Upper lobe of left lung (tissue), 6 donors: ENCODE measurements at places on chromosomes 3 and 15. TPM values are rescaled to one million over a fixed set of nuclear protein-coding genes. Genes with fewer than 3 reads are reported as not detected.

Gene P2RY1
- total RNA-seq: 13.4 TPM

GRCh38 chr3:140898340-140899180 lies 43.1 kb upstream of the SLC25A36 start:
- DNase-seq: no peak
- H3K4me1 ChIP-seq: no peaks in the 10 kb centered on the region
- H3K36me3 ChIP-seq: no peaks in the 10 kb centered on the region
- no peak overlapping the region for H3K27ac ChIP-seq

DNA sequence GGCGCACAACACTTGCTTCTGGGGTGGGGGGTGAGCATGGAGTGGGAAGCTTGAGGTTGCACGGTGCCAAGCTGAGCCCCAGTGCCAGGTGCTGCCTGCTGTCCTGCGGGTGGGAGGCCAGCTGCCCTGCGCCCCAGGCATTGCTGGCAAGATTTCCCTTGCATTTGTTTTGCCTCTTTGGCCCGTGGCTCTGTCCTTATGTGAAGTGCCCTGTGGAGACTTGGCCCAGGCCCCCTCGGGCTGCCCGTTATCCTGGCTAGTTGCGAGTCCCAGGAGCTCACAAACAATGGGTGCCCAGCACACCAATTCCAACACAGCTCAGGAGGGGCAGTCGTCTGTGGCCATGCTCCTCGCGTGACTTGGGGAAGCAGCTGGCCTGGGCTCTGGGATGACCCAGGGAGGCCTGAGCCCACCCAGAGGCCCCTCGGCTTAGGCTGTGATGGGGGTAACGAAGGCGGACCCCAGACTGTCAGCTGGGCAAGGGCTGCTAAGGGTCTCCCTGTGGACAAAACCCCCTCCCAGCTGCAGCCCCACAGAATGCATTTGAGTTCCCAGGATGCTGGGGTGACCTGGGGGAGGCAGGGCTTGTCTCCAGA lies 5.9 kb downstream of the C3orf22 start:
- H3K27me3 ChIP-seq: no peaks in the 10 kb centered on the region
- no peaks in the 10 kb centered on the region for H3K36me3 ChIP-seq
- H3K4me3 ChIP-seq: no peak overlapping the region
- no peaks in the 10 kb centered on the region for H3K4me1 ChIP-seq

DNA sequence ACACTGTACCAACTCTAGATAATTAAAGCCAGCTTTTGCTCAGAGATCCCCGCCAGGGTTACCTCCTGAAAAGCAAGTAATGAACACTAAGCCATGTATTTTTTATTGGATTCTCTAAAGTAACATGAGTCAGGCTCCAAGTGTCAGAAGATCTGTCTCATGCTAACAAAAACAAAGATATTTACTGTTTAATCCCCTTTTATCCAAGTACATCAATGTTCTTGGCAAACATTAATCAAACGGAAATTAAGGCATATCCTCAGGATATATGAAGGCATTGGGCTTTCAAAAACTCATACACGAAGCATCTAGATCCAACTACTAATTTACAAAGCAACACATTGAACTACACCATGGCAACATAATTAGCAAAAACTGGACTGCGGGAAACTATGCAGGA lies 37.2 kb downstream of the MYO5A start:
- no peaks in the 10 kb centered on the region for H3K36me3 ChIP-seq
- H3K4me3 ChIP-seq: no peak overlapping the region
- H3K27me3 ChIP-seq: no peaks in the 10 kb centered on the region
- no peak overlapping the region for H3K27ac ChIP-seq
- no peaks in the 10 kb centered on the region for H3K4me1 ChIP-seq
- DNase-seq: no peak

Gene C3orf20
- total RNA-seq: 0.09 TPM

DNA sequence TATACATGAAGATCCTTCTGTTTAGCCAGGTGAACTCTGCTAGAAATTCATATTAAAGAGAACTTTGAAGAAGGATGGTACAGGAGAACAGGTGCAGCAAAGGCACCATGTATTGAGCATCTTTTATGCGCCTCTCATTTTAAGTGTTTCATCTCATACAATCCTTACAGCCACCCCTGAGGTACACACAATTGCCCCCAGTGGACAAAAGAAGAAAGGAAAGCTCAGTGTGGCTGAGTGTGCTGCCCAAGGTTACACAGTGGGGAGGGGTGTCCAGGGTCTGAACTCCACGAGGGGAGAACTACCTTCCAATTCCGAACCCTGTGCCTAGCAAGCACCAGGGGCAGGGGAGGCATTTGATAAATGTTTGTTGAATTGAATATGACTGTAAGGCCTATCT lies 98.6 kb downstream of the MECOM start:
- H3K27me3 ChIP-seq: no peaks in the 10 kb centered on the region
- no peaks in the 10 kb centered on the region for H3K4me1 ChIP-seq
- H3K36me3 ChIP-seq: no peaks in the 10 kb centered on the region
- DNase-seq: no peak
- H3K27ac ChIP-seq: no peak overlapping the region

DNA sequence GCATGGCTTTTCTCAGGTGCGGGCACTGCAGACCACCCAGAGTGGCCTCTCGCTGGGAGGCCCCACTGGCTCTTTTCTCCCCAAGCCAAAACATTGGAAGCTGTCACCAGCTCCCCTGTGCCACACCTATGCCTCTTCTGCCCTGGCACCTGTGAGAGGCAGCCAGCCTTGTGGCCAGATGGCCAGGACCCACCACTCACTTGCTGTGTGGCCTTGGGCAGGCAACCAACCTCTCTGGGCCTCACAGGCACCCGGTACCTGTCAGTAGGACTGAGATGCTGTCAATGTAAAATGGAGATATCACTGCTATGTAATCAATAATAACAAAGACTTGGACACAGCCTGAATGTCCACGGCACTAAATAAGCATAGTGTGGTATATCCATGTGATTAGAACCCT lies 36.5 kb downstream of the SRPRB start:
- no peaks in the 10 kb centered on the region for H3K36me3 ChIP-seq
- H3K4me1 ChIP-seq: no peaks in the 10 kb centered on the region
- no peak for DNase-seq
- no peaks in the 10 kb centered on the region for H3K27me3 ChIP-seq

Gene MB21D2
- 5.2 TPM for total RNA-seq

DNA sequence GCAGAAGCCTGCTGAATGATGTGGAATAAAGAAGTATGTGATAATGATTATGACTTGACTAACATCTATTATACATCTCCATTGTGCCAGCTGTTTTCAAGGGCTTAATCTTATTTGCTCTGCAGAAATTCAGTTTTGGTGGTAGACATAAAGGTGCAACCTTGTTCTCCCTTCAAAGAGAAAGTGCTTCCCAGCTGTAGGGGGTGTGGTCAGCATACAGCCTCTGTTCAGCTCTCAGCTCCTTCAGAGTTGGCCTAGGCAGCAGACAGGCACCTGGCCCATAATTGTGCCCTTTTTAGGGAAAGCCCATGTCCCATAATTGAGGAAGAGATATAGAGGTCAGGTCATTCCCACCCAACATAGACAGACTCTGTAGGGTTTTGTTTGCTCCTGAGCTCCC lies 104.3 kb upstream of the EOMES start:
- no peak overlapping the region for H3K4me3 ChIP-seq
- H3K4me1 ChIP-seq: no peaks in the 10 kb centered on the region
- no peaks in the 10 kb centered on the region for H3K36me3 ChIP-seq
- no peak for DNase-seq
- no peaks in the 10 kb centered on the region for H3K27me3 ChIP-seq

Gene SENP5
- 44.8 TPM for total RNA-seq

DNA sequence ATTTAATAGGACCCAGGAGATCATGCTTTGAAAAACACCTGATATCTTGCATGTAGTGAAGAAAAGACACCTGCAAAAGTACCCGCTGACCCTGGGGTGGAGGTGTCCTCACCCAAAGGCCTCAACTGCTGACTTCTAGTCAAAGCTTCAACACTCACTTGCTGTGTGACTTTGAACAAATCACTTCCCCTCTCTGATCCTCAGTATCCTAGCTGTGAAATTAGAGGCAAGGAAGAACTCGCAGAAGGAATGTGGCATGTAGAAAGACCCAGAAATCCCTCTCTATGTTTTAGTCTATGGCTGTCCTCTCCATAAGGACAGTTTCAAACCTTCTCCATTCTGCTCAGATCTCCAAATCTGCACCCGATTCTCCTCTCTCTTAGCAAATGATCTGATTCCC lies 52.7 kb upstream of the ATP13A3 start:
- H3K27ac ChIP-seq: no peak overlapping the region
- no peaks in the 10 kb centered on the region for H3K36me3 ChIP-seq
- peaks cover 6% of the 10 kb centered on the region for H3K4me1 ChIP-seq
- H3K27me3 ChIP-seq: no peaks in the 10 kb centered on the region
- H3K4me3 ChIP-seq: no peak overlapping the region
- DNase-seq: no peak
